ENCODE measurements at places on chromosomes 11 and 22.

- DNase-seq: no peak
Measured at GRCh38 chr22:45632791-45633515, 38.7 kb upstream of the ATXN10 start.

DNA sequence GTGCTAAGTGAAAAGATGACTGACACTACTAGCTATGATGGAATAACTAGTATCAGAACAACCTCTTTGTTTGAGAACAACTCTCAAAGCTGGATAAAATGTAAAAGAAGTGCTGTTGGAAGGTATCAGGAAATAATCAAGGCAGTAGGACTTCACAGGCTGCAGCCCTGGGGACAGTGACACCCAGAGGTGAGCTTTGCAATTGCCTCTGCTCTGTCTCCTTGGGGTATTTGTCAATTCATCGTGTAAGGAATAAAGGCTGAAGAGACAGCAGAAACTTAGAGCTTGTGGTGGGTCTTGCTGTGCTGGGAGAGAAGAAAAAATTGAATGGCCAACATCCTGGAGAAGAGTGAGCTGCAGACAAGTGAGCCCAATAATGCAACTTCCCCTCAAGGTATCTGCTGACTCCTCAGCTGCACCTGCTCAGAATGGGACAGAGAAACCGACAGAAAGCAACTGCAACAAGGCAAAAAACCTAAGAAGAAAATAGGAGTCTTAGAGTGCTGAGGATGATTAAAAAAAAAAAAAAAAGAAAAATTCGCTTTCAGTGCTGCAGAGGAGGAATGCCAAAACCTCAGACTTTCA lies 141.1 kb downstream of the RCN1 start:
- DNase-seq: no peak

DNA sequence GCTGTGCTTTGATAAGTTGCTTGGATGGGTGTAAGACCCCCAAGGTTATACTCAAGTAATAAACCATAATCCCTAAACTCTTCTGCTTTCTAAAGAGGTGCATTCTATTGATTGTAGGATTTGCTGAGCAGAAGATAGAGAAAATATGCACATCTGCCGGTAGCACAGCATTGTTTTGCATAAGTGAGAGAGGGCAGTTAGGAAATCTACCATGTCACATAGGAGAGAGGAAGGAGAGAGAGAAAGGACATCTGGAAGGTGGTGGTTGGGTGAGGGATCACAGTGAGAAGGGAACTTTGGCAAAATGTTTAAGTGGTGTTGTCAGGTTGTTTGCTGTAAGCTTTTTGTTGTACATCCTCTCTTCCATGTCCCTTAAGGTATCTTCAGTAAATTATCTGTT lies 73.6 kb upstream of the BDNF start:
- DNase-seq: no peak

DNA sequence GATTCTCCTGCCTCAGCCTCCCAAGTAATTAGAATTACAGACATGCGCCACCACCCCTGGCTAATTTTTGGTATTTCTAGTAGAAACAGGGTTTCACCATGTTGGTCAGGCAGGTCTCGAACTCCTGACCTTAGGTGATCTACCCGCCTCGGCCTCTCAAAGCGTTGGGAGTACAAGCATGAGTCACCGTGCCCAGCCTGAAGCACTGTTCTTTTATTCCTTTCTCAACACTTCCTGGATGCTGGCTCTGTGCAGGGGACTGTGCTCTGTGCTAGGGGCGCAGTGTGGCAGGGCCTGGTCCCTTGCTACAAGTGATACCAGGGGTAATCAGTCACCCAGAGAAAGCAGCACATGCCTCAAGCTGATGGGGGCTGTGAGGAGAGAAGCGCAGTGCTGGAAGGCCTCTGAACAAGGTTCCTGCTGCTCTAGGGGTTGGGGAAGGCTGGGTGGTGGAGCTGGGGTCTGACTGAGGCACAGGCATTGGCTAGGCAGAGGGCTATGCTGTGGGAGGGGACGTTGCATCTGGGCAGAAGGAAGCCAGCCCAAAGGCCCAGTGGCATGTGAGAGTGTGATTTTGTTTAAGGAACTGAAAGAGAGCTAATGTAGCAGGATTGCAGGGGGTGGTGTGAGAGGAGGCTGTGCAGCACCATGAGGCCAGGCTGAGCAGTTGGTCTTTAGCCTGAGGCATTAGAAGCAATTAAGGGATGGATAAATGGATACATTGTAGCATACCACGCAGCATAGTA lies 42.5 kb downstream of the CABIN1 start:
- DNase-seq: no peak

- DNase-seq: no peak
Measured at GRCh38 chr22:42626951-42627625, 12.4 kb upstream of the POLDIP3 start.

GRCh38 chr11:31656051-31656450 lies 146.5 kb downstream of the ELP4 start:
- DNase-seq: no peak

DNA sequence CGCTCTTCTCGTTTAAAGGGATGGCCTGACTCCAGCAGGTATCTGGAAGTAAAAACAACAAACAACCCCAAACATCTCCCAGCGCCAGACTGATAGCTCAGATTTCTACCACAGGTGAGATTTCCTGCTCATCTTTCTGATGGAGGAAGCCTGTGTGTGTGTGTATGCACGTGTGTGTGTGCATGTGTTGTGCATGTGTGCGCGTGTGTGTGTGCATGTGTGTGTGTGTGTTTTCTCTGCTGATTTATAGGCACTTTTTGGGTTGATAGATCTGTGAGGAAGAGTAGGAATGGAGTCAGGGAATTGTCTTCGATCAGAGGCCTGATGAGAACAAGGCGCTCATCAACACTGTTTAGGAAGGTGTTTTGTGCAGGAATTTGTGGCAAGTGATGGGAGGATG lies 103.0 kb downstream of the PKNOX2 start:
- DNase-seq: no peak

GRCh38 chr22:35306350-35306967 lies 6.8 kb downstream of the TOM1 start:
- DNase-seq: no peak

- DNase-seq: no peak
Measured at GRCh38 chr11:116701876-116702275, 70.9 kb downstream of the BUD13 start.

DNA sequence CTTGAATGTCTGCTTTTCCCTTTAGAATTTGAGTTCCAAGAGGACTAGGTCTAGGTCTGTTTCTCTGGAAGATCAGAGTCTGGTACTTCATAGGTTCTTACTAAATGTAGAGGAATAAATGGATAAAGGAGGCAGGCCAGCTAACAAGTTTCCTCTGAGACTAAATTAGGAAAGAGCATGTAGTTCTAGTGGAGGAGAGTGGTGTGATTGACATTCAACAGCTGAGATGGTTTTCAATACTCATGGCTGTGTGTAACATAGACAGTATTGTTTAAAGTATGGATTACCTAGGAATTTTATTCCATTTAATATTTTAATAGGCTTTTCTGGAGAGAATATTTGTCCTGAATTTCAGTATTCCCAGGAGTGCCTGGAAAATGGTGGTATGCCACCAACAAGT lies 364.7 kb downstream of the METTL15 start:
- DNase-seq: no peak

- DNase-seq: no peak
Measured at GRCh38 chr22:30611197-30611596, 4.2 kb downstream of the TCN2 start.

GRCh38 chr11:34270711-34271110 lies 87.1 kb downstream of the ABTB2 start:
- DNase-seq: no peak

GRCh38 chr11:76685831-76686230 lies 15.3 kb upstream of the LRRC32 start:
- no peak for DNase-seq

DNA sequence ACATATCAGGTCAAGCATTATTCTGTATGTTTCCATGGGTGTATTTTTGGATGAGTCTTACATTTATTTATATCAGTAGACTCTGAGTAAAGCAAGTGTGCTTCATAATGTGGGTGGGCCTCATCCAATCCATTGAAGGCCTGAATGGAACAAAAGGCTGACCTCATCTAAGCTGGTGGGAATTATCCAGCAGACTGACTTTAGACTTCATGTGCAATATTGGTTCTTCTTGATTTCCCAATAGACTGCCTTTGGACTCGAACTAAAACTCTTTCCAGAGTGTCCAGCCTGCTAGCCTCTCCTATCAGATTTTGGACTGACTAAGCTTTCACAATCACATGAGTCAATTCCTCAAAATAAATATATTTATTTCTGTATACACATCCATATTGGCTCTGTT lies 116.2 kb downstream of the KIF18A start:
- DNase-seq: no peak

- no peak for DNase-seq
Measured at GRCh38 chr22:20811171-20811570, 37.3 kb downstream of the SERPIND1 start.

DNA sequence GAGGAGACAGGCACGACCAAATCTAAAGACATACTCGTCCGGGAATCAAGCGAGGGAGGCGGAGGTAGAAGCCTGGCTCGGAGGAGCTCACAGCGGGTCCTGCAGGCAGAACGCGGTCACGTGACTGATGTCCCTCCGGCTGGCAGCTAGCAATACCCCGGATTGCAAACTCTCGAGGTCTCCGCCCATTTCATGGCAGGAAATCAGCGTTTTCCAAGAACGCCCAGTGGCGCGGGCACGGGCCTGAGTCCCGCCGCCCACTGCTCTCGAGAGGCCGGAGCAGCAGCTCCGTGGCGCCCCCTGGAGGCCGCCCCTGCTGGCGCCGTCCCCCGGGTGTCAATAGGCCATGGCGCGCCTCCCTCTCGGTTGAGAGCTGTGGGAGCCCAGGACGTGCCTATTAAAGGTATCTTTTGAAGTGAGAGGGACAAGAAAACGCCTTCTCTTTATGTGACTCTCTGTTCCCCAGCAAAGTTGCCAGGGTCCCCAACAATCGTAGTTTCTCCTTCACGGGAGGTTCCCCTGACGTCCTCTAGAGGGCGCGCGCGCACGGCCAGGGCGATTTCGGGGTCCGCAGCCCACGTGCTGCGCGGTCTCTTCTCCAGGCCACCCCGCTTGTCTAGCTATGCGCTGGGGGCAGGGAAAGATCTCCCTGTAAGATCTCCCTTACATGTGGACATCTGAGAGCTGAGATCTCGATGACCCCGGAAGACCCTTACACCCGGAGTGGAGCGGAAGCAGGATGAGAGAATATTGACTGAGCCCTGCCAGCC lies 37.3 kb upstream of the RBFOX2 start:
- DNase-seq: peak; percentile 95

DNA sequence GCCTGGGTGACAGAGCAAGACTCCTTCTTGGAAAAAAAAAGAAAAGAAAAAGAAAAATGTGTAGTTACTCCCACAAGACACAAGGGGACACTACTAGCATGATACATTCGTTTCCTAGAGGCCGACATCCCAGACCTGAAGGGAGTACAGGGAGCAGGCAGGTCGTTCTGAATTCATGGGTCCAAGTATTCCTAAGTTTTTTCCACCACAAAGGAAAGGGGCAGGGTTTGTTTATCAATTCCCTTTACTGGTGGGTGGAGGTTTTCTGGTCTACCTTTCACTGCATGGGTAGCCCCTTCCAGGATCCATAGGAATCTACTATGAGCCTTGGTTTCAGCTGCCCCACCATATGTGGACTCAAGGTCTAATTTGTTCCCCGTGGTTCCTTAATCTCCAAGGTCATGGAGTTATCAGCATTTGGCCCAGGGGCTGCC lies 11.8 kb downstream of the TIGD3 start:
- DNase-seq: no peak

DNA sequence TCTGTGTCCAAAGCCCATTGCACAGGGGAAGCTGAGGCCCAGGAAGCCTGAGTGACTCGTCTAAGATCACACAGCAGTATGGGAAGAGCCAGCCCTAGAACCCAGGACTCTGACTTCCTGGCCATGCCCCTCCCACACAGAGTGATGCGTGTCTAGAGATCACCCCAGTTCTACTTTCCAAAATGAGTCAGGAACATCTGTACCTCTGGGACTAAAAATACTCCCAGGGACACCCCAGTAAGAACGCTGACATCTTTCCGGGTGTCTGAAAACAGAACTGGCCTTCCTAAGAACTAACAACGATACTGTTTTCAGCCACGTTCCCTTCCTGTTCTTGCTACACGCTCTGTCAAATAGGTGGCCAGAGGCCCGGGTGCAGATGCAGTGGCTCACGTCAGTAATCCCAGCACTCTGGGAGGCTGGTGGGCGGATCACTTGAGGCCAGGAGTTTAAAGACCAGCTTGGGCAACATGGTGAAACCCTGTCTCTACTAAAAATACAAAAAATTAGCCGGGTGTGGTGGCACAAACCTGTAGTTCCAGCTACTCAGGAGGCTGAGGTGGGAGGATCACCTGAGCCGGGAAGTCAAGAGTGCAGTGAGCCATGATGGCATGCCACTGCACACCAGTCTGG lies 21.7 kb upstream of the PDGFB start:
- DNase-seq: no peak

DNA sequence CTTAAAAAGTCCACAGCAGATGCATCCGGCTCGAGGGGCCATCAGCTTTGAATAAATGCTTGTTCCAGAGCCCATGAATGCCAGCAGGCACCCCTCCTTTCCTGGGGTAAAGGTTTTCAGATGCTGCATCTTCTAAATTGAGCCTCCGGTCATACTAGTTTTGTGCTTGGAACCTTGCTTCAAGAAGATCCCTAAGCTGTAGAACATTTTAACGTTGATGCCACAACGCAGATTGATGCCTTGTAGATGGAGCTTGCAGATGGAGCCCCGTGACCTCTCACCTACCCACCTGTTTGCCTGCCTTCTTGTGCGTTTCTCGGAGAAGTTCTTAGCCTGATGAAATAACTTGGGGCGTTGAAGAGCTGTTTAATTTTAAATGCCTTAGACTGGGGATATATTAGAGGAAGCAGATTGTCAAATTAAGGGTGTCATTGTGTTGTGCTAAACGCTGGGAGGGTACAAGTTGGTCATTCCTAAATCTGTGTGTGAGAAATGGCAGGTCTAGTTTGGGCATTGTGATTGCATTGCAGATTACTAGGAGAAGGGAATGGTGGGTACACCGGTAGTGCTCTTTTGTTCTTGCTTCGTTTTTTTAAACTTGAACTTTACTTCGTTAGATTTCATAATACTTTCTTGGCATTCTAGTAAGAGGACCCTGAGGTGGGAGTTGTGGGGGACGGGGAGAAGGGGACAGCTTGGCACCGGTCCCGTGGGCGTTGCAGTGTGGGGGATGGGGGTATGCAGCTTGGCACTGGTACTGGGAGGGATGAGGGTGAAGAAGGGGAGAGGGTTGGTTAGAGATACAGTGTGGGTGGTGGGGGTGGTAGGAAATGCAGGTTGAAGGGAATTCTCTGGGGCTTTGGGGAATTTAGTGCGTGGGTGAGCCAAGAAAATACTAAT lies 1.9 kb downstream of the NEAT1 start:
- DNase-seq: peak; percentile 82

- no peak for DNase-seq
Measured at GRCh38 chr22:30182350-30182745, 64.2 kb downstream of the LIF start.

DNA sequence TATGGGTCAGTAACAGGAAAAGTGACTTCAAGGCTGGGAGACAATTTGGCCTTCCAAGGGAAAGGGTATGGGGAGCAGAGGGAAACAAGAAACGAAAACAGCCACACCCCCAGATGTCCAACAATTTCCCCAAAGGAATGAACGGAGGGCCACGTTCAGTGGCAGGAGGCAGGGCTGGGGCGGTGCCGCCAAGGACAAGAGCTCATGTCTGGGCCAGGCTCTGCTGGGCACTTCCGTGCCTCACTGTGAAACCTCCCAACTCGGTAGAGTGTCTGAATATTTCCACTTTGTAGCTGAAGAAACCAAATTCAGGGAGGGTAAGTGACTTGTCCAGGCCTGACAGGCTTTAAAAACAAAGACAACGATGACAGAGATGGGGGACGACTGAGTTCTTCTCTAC lies 11.9 kb downstream of the IFT27 start:
- DNase-seq: peak; percentile 57

Measured in suprapubic skin (tissue), 4 donors.